Caco-2 (cell line): ENCODE measurements at places on chromosomes 1 and 21.

GRCh38 chr1:69038379-69038778 lies 529.3 kb upstream of the LRRC7 start:
- no peak for DNase-seq

DNA sequence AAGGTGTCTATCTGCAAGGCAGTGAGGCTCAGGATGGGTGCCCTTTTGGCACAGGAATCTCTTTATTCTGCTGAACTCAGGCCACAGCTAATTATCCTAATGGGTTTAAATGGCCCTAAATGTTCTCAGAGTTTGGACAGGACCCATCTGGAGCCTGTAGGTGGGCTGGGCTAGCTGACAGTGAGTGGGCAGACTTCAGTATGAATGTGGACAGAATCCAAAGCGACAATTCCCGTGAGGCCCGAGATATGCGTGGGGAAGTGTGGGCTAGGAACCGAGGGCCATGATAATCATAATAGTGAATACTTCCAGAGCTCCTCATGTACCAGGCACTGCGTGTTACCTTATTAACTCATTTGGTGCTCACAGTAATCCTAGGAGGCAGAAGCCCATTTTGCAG lies 165.3 kb downstream of the GRIK3 start:
- DNase-seq = no peak

GRCh38 chr1:63323865-63324778 lies 1.8 kb downstream of the FOXD3 start:
- no peak for DNase-seq

- DNase-seq = peak; percentile 56
Measured at GRCh38 chr1:152167835-152168534, 9.0 kb upstream of the RPTN start.

- no peak for DNase-seq
Measured at GRCh38 chr1:183082650-183083049, 59.4 kb downstream of the LAMC1 start.

DNA sequence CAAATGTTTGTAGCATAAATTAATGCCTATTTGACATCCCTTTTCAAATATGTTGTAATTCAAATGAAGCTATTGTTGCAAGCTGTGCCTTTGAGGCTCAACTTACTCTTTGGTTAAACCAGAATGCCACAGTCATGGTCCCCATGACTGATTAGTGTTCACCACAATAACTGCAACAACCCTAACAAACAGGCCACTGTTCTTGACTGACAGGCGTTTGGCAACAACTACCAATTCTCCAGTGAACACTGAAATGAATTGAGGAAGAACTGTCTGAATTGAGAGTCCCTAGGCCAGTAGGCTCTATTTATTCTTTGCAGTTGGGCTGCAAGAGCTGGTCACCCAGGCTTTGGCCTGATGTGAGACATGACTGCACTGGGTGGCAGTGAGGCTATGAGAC lies 6.6 kb upstream of the TMEM167B start:
- DNase-seq = no peak

GRCh38 chr1:63524201-63524600 lies 876 bp downstream of the EFCAB7 start:
- no peak for DNase-seq

GRCh38 chr1:83802023-83802422 lies 196.9 kb downstream of the TTLL7 start:
- no peak for DNase-seq

DNA sequence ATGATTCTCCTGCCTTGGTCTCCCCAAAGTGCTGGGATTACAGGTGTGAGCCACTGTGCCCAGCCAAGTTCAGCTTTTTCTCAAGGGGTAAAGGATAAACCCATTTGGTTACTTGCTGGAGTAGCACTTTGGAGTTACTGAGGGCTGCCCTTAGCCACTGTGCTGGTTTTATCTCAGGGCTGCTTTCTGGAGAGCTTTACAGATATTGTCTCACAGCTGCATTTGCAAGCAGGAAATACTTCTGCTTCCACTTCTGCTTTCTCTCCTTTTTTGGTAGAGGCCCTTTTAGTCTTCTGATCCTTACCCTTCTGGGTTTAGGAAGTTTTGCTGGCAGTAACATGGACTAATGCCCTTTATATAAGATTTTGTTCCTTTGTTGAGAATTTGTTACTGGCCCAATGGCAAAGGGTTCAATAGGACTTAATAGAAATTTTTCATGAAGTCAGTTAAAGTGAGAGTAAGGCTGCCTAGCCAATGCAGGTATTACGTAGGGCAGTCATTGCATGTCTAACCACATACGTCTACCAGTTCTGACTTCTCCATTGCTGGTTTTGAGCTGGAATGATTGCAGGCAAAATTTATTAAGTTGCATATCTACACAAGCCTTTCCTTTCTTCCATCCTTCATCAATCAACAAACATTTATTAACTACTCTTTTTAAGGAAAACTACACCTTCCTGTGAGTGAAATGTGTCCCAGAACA lies 24.4 kb downstream of the CAP1 start:
- DNase-seq = no peak

GRCh38 chr1:243598433-243598832 lies 251.6 kb downstream of the AKT3 start:
- no peak for DNase-seq

DNA sequence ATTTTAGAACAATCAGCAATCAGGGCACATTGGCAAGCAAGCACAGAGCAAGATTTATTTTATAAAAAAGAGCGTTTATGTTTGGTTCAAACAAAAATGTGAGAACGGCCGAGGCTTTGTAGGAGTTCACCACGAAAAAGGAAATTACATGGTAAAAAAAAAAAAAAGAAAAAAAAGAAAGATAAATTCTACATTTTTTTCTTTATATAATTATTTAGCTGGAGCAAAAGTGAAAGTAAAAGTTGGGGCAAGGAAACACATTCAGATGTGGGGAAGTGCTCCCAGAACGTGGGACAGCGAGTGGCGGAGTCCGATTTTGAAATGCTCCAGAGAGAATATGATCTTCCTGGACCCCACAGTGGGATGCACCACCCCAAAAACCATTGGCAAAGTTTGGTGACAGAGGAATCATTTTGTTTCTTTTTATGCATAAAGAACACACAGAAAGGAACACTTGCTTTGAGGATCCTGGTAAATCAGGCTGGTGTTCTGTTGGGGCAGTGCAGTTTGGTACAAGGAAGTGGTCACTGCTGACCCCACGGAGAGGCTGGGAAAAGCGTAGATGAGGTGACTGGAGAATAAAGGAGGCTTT lies 16.3 kb upstream of the ATP5PO start:
- DNase-seq = no peak

DNA sequence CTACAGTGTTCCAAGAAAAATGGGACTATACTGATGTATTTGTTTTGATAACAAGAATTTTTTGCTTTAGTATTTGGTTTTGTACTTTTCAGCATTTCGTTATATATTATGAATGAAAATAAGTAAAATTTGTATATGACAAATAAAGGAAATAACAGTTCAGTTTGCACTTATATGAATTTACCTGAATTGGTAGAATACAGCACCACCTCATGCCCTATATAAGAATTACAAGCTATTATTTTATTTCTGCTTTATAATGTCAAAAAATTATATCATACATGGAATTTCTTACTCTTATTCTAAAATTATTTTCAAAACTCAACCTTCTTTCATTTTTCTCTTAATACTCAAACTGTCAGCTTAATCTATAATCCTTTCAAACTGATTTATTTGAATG lies 14.6 kb downstream of the EFCAB7 start:
- DNase-seq = no peak

DNA sequence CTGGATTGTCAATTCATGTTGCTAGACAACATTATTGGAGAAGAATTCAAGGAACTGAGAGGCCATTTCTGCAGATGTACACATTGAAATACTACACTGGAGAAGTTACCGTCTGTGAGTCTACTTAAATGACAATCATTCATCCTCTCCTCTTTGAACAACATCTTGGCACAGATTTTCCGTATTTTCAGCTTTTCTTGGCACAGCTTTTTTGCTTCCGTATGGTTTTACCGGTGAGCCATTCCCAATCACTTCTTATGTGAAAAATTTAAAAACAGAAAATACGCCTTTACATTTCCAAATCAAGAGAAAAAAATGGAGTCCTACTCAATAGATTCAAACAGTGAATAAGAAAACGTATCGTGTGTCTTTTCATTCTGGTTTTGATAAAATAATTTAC lies 1493.7 kb downstream of the AMY1C start:
- no peak for DNase-seq
